Activated T-cell treated with anti-CD3 and anti-CD28 coated beads, Interleukin-2, amount 50 U/mL, for 48 hours (primary cell): ENCODE measurements at places on chromosomes 11 and 22.

- no peak for DNase-seq
These were observed 291.6 kb downstream of the BUD13 start for GRCh38 chr11:116481126-116481675.

- peak; percentile 51 for DNase-seq
These were observed 165.6 kb downstream of the ETS1 start for GRCh38 chr11:128421577-128422330.

- no peak for DNase-seq
These were observed 966.3 kb downstream of the JRKL start for GRCh38 chr11:97356144-97356543.

GRCh38 chr11:32259641-32260081, 168.8 kb downstream of the RCN1 start:
- DNase-seq = no peak

- DNase-seq = no peak
These were observed 100.8 kb downstream of the EHF start for GRCh38 chr11:34721646-34722045.

GRCh38 chr11:7252683-7253213, 1.0 kb downstream of the SYT9 start:
- DNase-seq = no peak

- no peak for DNase-seq
These were observed 15.3 kb downstream of the TAB1 start for GRCh38 chr22:39414886-39415285.

DNA sequence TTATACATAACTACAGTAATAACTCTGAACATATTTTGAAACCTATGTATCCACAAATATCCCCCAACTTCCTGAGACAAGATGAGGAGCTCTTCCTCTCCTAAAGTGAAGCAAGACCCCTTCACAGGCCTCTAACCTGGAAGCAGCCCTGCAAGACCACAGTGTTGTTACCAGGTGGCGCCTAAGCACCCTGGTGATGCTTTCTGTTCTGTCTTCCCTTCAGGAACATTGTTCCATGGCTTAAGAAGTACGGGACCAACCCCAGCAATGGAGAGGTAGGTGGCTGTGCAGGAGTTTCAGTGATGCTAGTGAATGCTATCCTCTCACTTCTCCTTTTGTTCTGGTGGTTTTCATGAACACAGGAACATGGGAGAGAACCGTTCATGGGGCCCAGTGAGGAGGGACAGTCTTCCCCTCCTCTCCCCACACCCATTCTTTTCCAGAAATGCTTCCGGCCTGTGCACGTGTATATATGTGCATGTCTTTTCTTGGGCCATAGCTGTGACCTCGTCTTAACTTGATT, 6.4 kb downstream of the PPIL2 start:
- no peak for DNase-seq

- no peak for DNase-seq
These were observed 390.0 kb downstream of the TENM4 start for GRCh38 chr11:79050786-79051185.

DNA sequence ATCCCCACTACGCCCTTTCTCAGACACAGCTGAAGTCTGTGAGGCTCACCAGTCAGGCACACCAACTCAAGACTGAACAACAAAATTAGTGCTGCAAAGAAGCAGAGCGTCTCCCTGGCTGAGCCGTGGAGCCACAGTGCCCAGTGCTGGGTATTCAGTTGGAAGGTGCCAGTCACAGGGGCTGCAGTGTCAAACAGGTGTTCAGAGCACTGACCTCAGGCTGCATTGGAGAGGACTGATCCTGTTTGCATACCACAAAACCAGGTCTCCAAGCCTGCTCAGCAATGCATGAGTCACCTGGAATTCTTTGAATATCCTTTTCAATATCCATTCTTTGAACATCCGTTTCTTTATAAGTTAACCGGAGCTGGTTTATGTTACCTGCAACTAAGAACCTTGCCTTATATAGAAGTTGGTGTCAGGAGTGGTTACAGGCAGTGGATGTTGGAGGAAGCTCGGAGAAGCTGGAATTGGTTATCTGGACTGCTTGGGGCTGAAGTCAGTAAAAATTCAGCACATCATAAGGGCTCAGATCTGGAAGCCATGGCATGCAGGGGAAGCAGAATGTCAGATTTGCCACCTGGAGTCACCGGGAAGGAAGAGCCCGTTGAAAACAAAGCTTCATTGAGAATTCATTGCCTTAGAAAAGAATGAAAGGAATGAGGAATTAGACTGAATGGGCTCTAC, 30.3 kb downstream of the PDGFB start:
- DNase-seq = no peak

DNA sequence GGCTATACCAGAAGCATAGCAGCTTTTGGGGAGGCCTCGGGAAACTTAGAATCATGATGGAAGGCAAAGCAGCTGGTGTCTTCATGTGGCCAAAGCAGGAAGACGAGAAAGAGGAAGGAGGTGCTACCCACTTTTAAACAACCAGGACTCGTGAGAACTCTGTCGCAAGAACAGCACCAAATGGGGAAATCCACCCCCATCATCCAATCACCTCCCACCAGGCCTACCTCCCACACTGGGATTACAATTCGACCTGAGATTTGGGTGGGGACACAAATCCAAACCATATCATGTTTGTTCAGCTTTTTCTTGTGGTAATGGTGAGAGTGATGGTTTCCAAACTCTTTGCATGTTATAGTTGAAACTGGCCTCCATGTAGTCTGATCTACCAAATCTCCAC, 32.5 kb upstream of the OR10D3 start:
- no peak for DNase-seq

GRCh38 chr11:111352935-111353710, 26.0 kb downstream of the POU2AF1 start:
- no peak for DNase-seq

- no peak for DNase-seq
These were observed 50.4 kb downstream of the ST3GAL4 start for GRCh38 chr11:126405906-126406305.

GRCh38 chr11:45929486-45930030, 7.1 kb downstream of the LARGE2 start:
- no peak for DNase-seq

- no peak for DNase-seq
These were observed 1.4 kb downstream of the TMEM80 start for GRCh38 chr11:696955-697491.

DNA sequence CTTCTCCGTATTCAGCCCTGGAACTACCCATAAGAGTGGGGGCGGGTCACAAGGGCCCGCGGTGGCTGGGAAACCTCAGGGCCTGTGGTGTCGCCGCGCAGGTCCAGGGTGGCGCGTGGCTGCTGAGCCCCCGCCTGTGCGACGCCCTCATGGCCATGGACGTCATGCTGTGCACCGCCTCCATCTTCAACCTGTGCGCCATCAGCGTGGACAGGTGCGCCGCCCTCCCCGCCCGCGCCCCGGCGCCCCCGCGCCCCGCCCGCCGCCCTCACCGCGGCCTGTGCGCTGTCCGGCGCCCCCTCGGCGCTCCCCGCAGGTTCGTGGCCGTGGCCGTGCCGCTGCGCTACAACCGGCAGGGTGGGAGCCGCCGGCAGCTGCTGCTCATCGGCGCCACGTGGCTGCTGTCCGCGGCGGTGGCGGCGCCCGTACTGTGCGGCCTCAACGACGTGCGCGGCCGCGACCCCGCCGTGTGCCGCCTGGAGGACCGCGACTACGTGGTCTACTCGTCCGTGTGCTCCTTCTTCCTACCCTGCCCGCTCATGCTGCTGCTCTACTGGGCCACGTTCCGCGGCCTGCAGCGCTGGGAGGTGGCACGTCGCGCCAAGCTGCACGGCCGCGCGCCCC, 2.4 kb downstream of the DRD4 start:
- no peak for DNase-seq

GRCh38 chr11:130915603-130916237, 559 bp downstream of the SNX19 start:
- no peak for DNase-seq

DNA sequence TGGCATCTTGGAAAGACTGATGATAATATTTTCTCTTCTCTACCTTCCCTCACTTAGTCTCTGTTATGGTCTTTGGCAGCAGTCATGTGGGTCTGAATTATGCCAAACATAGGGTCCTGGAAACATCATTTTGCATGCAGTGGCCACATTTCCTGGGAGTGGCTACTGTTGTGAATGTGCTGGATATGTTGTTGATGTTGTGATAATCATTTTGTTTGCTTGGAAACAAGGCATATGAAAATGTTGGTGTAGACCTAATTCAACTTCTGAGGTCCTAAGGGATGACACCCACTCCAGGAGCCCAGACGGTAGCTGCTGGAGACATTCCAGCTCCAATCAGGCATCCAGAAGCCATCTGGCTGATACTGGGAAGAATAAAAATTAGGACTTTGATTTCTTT, 109.7 kb downstream of the DCDC1 start:
- no peak for DNase-seq

GRCh38 chr22:32083814-32084213, 40.8 kb downstream of the SLC5A1 start:
- DNase-seq = no peak

DNA sequence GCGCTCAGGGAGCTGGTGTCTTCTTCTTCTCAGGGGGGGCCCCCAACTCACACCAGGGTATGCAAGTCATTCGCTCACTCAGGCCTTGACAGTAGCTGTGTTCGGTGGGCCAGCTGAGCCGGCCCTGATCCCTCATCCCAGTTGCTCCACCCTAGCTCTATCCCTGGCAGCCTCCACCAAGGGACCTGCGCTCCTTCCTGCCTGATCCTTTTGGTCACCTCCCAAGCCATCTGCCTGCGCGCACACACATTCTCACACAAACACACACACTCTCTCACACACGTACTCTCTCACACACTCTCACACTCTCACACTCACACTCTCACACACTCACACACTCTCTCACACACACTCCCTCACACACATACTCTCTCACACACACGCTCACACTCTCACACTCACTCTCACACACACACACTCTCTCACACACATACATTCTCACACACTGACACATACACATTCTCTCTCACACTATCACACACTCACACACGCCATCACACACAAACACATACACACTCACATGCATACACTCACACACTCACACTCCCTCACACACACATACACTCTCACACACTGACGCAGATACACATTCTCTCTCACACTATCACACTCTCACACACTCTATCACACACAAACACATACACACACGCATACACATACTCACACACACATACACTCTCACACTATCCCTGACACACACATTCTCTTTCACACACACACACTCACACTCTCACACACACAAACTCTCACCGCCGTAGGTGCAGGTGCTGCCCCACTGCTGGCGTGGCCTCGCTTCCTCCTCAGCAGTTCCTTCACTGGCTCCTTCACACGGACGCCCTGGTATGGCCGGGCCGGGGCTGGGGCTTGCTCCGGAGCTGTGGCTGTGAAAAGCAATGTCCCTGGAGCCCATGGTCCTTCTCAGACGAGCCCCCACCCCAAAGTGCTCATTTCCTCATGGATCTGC, 20.8 kb downstream of the POU2AF1 start:
- no peak for DNase-seq

GRCh38 chr11:38176686-38177322, 1578.8 kb upstream of the RAG2 start:
- DNase-seq = no peak

DNA sequence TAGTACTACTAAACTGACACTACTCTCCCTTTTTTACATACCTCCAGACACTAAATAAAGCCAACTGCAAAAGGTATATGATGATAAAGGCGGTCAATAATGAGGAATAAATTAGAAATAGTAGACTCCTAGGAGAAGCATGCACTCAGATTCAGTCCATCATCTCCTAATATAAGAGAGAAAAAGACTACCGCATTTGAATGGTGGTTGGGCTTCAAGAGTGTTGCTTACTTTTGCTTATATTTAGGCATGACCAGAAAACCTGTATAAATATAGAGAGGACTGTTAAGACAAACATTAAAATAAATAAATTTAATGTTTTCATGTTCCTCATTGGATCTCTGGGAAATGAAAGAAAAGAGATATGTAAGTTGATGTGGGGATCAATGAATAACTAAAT, 1137.0 kb downstream of the FAM181B start:
- DNase-seq = no peak

GRCh38 chr11:62153617-62154016, 29.8 kb downstream of the INCENP start:
- no peak for DNase-seq

- no peak for DNase-seq
These were observed 385 bp downstream of the HARBI1 start for GRCh38 chr11:46616551-46617133.

DNA sequence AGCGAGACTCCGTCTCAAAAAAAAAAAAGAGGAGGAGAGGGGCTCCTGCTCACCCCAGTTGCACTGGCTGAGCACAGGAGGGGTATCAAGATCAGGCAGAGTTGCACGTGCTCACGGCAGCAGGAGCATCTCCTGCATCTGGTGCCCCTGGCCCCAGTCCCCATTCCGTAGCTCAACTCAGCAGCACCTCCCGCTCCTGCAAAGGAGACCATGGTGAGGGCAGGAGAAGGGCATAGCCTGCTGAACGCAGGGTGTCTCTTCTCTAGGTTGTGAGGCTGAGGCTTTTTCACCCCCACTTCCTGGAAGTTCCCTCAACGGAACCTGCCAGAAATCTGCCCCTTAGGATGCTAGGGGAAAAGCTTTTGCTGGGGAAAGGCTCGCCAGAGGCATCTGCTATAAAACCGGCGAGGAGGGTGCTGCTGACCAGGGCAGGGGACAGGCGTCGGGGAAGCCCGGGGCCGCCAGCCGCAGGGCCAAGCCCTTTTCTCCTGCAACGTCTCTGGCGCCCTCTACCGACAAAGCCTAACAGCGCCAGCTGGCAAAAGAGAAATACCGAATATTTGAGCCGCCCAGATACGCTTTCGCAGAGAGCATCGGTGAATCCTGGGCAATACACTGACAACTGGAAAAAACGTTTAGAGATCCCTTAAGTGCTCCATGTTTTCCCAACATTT, 1.0 kb upstream of the PPP6R2 start:
- DNase-seq = peak; percentile 93

DNA sequence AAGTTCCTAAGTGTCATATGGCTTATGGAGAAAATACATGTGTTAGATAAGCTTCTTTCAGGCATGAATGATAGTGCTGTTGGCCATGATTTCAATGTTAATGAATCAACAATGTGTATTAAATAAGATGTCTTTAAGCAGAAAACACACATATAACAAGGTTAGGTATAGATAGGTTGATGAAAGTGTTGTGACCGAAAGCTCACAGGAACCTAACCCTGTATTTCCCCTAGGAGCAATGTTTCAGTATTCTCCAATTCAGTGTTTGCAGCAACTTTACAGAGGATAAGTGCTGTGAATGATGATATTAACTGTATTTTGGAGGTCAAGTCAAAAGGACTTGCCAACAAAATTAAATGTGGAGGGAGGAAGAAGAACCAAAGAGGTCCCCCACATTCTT, 82.8 kb upstream of the PRDM11 start:
- DNase-seq = no peak

- no peak for DNase-seq
These were observed 128.2 kb downstream of the SNX19 start for GRCh38 chr11:130787973-130788570.

DNA sequence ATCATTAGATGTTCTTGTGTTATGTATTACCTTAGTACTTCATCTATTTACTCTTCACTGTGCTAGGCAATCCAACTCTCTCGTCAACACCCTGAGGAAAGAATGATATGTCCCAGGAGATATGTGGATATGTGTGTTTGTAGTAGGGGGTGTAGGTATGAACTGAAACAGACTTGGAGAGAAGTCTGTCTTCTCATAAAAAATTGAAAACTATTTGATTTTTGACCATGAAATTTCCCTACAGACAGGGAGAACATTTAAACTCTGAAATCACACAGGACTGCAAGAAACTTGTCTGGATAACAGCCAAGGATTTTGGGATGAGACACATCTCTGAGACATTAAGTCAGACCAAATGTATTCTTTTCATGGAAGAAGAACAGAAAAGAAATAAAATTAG, 967.0 kb upstream of the FAT3 start:
- DNase-seq = no peak

- peak; percentile 31 for DNase-seq
These were observed at the start of gene NCAM1 for GRCh38 chr11:112961146-112961668. Gene NCAM1, plus strand, starts transcription at chr11:112961420.
